Stimulated activated CD4-positive, alpha-beta T cell treated with anti-CD3 and anti-CD28 coated beads, TNF-alpha, amount 100 ng/mL, for 48 hours (primary cell): ENCODE measurements at places on chromosomes 6 and 20.

- no peak for DNase-seq
Observed at GRCh38 chr6:137403443-137403842, 90.8 kb downstream of the OLIG3 start.

DNA sequence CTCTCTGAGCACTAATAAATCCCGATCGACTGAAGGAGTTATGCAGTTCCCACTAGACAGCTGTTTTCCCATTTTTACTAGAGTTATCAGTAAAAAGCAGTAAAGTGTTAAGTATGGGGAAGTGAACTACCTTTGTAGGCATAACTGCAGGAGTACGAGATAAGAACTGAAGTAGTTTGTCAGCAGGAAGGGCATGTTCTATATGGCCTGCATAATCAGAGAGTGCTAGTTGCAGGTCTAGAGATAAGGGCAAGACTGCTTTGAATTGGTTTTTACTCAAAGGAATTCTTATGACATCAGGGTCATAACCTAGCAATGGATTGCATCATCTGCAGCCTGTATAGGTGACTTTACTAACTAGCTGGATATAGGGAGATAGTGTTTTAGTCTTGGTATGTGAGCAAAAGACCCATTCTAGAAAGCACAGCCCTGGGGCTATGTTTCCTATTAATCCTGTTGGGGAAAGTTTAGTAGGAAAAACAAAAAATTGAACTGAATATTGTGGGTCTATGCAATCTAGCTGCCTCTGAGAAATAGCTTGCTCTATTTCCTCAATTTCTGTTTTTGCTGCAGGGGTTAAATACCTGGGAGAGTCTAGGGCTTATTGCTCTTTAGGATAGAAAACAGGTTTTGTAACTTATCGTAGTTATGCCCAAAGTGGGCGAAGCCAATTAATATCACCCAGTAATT is 22.6 kb upstream of the CRISP1 start:
- no peak for DNase-seq

GRCh38 chr6:23446469-23446967 is 679.5 kb upstream of the NRSN1 start:
- DNase-seq = no peak

DNA sequence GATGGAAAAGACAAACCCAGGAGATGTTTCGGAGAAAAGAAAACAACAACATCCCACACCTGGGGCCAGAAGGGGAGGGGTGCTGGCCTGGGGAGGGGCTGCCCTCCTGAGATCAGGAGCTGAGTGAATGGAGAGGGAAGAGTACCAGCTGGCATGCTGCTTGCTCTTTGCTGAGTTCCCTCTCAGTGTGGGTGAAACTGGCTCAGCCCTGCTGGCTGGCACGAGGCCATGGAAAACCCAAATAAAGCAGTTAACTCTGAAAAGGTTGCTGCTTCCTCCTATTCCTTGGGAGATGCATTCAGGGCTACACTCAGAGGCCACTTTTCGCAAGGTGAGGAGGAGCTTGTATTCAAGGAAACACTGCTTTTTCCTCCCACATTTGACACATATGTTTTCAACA is 8.0 kb upstream of the KCNK16 start:
- no peak for DNase-seq

DNA sequence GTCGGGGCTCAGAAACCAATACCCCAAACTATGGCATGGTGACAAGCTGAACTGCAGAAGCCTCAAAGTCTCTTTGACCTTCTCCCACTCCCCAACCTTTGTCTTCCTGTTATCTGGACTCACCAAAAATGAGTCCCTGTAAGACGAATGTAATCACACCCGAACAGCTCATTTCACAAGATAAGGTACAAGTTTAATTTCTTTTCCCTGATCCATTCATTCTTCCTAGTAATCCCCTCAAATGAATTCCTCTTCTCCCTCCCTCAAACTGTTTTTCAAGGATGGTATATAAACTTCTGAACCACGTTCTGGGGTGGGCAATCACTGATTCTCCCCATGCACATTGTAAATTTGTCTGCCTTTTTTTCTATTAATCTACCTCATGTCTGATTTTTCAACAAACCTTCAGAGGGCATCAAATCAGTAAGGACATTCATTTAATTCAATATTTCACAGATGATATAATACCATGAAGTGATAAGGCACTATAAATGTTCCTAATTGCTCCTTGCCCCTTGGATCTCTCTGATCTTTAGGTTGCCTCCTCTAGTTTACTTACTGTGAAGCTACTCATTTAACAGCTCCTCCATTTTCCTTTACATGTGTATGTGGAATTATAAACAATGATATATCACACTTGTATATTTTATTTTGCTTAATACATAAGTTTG is 77.2 kb downstream of the OR2B2 start:
- DNase-seq = no peak
